NCI-H774 (cell line): ENCODE measurements at places on chromosomes 16 and 17.

GRCh38 chr17:38467491-38467890 is 39.2 kb downstream of the ARHGAP23 start:
- DNase-seq = no peak

- DNase-seq = peak; percentile 59
These were observed 8.9 kb upstream of the RAPGEFL1 start for GRCh38 chr17:40168262-40168832.

GRCh38 chr17:78785011-78785662 is 3.1 kb upstream of the CYTH1 start:
- no peak for DNase-seq

- DNase-seq = no peak
These were observed 56.0 kb downstream of the CYB561 start for GRCh38 chr17:63390090-63390489.
